ENCODE measurements at places on chromosomes 4 and X.

DNA sequence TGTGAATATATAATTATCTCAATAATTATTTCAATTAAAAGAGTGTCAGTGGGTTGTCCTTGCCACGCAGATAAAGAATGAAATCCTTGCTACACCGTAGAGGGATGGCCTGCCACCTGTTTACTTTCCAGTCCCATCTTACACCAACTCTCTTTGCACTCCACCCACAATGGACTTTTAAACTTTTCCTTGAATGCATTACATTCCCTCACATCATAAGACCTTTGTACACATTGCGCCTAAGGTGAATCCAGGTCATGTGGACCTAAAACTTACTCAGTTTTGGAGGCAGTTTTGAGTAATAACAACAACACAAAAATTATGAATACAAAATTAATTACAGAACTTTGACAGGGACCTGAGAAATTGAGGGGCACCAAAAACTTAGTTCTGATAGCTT is 78.7 kb upstream of the PDE5A start:
- DNase-seq = no peak

DNA sequence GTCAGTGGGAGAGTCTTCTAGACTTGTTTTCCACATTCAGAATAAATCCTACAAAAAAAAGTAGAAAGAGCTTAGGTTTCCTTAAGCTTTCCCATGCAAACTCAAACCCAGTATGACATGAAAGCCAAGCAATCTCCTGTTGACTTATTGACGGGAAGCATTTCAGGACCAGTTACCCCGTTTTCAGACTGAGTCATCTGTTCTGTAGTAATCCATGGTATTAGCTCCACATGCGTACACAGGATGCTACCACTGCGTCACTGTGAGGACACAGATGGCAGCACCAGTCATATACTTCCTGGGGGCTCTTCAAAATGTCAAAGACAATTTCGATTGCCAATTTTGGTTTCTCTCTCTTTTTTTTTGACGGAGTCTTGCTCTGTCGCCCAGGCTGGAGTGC is 224.9 kb upstream of the MAD2L1 start:
- no peak for DNase-seq

DNA sequence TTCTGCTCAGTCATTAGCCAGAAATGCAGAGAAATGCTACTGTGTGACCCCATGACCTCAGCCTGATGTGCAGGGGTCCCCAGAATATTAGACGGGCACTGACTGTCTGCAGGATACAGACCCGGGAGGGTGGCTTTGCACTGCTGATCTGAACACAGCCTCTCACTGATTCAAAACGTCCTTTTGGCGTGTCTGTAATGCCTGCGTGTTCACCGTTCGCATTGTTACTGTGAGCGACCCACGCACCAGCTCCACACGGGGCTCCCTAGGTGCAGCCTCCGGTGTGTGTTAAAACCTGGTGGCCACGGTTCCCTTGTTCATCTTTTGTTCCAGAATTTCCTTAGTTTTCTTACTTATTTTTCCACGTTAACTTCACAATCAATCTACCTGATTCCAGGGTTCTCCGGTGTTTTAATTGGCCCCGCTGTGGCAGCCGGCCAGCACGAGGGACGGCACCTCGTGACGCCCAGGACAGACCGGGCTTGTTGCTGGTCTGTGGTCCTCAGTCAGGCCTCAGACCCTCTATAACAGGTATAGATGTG is 32.0 kb upstream of the SPON2 start:
- no peak for DNase-seq

- DNase-seq = no peak
These were observed 35.5 kb downstream of the NWD2 start for GRCh38 chr4:37279894-37280592.

DNA sequence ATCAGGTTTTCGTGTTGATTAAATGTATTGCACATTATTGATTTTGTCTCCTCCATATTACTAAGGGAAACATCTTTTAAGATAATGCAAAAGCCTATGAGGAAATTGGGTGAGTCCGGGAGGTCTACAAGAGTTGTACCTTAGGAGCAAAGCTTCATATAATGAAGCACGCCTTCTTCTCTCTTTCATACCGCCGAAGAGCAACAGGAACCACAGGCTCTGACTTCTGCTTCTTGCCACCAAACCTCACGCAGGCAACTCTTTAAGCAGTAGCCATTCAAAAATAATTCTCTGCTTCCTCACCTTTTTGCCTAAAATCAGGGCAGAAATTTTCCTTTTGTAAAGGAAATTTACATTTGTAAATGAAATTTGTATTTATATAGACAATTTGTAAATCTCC is 139.6 kb downstream of the SPRY1 start:
- no peak for DNase-seq

DNA sequence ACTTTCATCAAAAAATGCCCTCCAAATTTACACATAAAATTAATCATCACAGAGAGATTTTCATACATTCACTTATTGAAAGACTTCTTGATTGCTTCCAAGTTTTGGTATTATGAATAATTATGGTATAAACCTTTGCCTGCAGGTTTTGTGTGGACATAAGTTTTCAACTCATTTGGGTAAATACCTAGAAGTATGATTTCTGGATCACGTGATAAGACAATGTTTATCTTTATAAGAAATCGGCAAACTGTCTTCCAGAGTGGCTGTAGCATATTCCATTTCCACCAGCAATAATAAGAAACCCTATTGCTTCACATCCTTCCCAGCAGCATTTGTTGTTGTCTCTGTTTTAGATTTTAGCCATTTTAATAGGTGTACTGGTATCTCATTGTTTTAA is 1507.0 kb upstream of the IGFBP7 start:
- DNase-seq = no peak

- no peak for DNase-seq
These were observed 253.6 kb downstream of the CBLL2 start for GRCh38 chrX:22526339-22526738.

- DNase-seq = no peak
These were observed 49.1 kb upstream of the DYNLT3 start for GRCh38 chrX:37896511-37896890.

GRCh38 chr4:129822701-129823100 is 726.7 kb downstream of the C4orf33 start:
- no peak for DNase-seq

DNA sequence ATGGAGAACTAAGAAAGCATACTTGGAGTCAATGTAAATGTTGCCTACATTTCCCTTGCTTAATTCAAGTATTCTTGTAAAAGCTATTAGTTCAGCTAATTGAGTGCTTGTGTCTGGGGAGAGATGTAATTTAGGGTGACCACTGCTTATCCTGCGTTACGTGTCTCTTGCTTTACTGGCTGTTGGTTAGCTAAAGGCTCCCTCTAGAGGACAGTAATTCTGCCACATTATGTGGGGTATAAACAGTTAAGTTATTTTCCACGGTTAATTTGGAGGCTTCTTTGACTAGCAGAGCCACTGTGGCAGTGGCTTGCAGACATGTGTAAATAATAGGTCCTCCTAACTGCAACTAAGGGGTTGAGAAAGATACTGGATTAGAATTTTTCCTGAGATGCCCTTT is 25.3 kb upstream of the NAF1 start:
- DNase-seq = no peak

- no peak for DNase-seq
These were observed 326.9 kb downstream of the PDHA2 start for GRCh38 chr4:96166806-96167205.

DNA sequence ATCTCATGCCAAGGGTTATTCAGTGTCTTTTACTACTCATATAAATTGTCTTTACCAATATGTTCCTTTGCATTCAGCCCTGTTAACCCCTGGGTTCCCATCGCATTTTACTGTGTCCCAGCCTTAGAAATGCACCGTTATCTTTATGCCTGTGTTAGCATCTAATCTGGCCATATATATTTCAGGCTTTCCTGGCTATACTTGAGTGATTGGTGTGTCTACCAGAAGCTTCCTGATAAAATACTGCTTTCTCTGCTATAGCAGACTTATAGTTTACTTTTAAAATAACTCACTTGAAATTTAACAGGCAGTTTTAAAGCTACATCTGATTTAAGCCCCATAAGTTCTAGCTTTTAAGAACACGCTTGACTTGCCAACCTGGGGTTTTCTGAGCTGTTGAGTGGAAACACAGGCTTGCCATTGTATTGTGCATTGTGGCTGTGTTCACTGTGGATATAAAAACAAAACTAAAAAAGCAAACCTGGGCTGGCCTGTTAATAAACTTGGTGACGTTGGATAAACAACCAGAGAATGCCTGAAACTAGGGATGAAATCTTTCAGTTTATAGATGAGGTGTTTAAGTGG is 185.3 kb upstream of the TAPT1 start:
- no peak for DNase-seq

DNA sequence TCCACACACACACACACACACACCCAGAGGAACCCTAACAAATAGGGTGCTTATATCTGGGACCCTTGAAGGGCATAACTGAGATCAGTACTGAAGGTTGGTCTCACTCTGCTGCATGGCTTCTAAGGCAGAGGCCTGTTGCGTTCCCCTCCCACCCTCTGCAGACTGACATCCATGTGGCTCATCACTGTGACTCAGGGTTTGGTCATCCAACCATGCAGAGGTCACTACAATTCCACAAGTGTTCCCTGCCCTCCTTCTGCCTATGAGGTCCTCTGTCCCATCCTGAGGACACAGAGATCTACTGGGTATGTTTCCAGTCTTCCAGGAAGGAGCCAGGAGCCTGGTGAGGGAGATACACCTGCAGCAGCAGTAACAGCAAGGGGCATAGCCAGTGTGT is 55.8 kb downstream of the XAGE2 start:
- no peak for DNase-seq

GRCh38 chr4:81429607-81430006 is 42.1 kb downstream of the RASGEF1B start:
- no peak for DNase-seq

- no peak for DNase-seq
These were observed 2.1 kb downstream of the OGT start for GRCh38 chrX:71534773-71535544.

- peak; percentile 29 for DNase-seq
These were observed 39.0 kb downstream of the PTTG2 start for GRCh38 chr4:37999000-37999716.

- no peak for DNase-seq
These were observed 18.4 kb downstream of the DDX3X start for GRCh38 chrX:41352329-41352838.

DNA sequence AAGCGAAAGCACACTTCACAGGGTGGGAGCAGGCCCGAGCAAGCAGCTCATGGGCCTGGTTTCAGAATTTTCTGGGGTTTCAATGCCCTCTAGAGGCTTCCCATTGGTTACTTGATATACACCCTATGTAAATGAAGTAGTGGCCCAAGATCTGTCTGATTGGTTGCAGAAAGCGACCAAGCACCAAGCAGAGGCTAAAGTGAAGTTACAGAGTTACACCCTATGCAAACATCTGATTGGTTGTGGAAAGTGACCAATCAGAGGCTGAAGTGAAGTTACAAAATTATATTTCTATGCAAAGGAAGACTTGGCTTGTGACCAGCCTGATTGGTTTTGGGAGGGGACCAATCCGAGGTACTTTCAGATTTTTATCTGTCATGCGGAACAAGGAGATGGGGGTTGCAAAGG is 8.2 kb downstream of the FHIP1A start:
- no peak for DNase-seq

DNA sequence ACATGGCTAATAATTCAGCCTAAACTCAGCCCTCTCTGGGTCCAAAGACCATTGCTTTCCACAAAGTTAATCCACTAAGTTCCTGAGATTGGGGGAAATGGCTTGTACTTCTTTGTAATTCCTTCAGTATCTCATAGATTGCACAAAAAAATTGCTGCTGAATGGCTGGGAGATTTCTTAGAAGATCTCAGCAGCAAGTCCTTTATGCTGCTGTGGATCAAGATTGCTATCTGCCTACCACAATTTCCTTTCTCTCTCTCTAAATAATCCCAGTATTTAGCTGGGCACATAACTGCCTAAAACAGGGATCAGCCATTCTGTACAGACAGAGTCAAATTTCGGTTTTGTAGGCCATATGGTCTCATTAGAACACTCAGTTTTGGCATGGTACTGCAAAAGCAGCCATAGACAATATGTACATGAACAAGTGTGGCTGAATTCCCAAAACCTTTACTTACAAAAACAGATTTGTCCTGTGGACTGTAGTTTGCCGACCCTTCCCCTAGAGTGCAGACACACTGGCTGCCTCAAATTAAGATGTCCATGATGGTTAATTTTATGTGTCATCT is 18.5 kb upstream of the HOPX start:
- DNase-seq = no peak

DNA sequence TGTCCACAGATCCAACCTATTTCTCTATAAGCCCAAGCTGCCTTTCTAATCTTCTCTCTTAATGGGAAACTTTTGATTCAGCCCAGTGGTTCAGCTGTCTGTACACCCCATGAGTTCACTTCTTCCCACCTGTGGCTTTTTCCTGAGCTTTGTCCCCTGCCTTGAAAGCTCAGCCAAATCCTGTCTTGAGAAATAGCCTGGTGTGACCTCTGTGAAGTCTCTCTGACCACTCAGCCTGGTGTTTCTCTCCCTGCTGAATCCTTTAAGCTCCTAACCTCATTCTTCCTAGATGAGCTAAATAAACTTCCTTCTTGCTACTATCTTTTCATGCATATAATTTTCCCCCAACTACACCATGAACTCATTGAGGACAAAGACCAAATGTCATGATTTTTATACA is 15.2 kb upstream of the HERC5 start:
- DNase-seq = no peak

GRCh38 chr4:77703666-77704065 is 98.0 kb downstream of the CXCL13 start:
- no peak for DNase-seq

DNA sequence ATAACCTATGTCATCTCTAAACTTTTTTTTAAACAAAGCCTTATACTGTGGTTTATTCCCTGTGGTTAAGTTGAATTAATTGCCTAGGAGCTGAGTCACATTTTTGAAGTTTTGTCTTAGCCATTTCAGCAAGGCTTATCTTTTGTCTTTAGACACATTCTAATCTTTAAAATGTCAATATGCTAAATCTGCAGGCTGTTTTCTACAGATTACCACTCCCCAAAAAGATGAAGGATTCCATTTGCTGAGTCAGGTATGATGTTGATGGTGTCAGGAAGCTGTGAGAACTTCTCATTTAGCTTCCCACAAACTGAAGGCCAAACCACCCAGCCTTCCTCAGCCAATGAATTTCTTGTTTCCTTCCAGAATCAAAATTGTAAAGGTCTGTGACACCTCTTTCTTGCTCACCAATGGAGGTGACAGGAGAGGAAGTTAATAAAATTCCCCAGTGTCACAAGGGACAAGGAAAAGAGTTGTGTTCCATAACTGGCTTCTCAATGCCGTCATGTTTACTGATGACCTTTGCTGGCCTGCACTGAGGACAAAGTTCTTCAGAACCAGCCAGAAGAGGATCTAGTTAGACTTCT is 3.7 kb upstream of the CXCL6 start:
- DNase-seq = no peak

- DNase-seq = no peak
These were observed 178.9 kb downstream of the MID1 start for GRCh38 chrX:10441464-10441863.

GRCh38 chr4:168612450-168613135 is 115.7 kb downstream of the PALLD start:
- DNase-seq = no peak

GRCh38 chrX:37921758-37922157 is 74.4 kb upstream of the DYNLT3 start:
- no peak for DNase-seq
